Posterior cingulate gyrus (tissue), 11 donors: ENCODE measurements at places on chromosomes 1 and 21.

GRCh38 chr1:81832573-81832972, 31.8 kb downstream of the ADGRL2 start:
- no peak for DNase-seq

GRCh38 chr1:50822035-50822776, 137.9 kb downstream of the FAF1 start:
- DNase-seq: no peak

DNA sequence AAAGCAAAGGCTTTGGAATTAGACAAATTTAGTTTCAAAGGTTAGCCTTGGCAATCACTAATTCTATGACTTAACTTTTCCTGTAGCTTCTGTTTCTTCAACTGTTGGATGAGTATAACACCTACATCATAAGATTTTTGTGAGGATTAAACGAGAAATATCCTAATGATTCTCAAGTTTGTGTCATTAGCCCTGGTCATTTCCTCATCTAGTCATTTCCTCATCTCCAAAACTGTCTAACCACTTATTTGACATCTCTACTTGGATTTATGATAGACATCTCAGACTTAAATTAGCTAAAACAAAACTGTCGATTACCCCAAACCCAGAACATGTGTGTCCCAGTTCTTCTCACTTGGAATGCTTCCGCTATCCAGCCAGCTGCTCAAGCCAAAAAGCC, 80.2 kb upstream of the CHODL start:
- no peak for DNase-seq

GRCh38 chr1:208542309-208542708, 298.1 kb upstream of the PLXNA2 start:
- DNase-seq: no peak

- DNase-seq: no peak
Observed at GRCh38 chr1:151989211-151989862, 4.3 kb downstream of the S100A10 start.

- DNase-seq: no peak
Observed at GRCh38 chr21:45836268-45836655, 145.3 kb upstream of the COL6A1 start.
